ENCODE measurements at places on chromosomes 5 and 9.

DNA sequence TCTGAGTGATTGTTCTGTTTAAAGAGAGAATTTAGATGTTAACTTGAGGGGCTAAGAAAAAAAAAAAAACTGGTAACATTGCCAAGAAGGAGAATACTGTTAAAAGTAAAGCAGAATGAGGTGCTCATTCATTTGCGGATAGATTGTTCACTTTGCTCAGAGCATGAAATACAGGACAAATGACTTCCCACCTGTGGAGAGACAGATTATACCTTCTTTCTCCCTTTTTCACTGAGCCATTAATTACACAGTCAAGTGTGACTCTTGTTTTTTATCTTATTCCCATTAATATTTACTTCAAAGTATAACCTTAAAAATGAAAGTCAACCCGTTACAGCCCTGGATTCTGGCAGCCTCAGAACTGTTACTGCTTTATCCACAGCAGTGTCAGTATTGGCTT is 264.5 kb downstream of the TAF11L14 start:
- DNase-seq, result no peak

- DNase-seq, result no peak
Measured at GRCh38 chr9:2559192-2560152, 62.1 kb upstream of the VLDLR start.

GRCh38 chr9:128163523-128164306 is 3.6 kb downstream of the BBLN start:
- no peak for DNase-seq

DNA sequence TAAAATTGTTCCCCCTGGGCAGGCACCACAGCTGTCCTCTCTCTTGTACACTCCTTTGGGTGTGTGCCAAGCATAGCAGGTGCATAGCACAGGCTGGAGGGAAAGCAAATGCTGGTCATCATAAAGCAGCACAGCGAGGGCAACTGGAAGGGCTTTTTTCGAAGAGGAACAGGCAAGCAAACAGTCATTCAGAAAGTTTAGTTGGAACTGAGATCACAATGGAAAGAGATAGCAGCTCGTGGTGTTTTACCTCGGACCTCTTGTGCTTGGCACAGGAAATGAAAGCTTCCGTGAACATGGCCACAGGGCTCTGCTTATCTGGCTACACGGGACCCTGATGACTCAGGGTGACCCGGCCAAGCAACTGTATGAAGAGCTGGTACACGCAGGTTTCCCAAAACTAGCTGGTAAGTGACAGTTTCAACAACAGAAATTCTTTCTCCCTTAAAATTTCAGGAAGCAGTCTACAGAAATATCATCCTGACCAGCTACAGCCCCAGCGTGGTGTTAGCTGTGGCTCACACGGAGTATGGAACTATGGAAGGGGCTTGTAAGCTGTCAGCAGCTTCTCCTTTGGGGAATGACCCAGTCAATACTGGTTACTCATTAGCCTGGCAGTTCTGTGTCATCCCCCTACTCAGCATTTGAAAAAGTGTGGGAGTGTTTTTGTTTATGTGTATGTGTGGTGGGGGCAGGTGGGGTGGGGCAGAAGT is 48.1 kb downstream of the POC5 start:
- DNase-seq, result no peak

DNA sequence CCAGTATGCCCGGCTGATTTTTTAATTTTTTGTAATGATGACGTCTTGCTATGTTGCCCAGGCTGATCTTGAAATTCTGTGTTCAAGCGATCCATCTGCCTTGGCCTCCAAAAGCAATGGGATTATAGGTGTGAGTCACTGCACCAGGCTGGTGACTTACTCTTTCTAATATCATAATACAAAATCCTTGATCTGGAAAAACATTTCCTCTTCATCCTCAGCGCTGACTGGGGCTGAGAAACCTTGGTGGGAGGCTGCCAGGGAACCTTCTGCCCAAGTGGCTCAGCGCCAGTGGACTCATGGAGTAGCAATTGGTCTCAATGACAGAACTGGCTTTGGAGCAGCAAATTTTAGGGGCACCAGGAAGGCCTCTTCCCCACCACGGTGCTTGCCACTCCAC is 17.5 kb upstream of the SEMA4D start:
- DNase-seq, result no peak

GRCh38 chr9:89357331-89358197 is 39.3 kb downstream of the SECISBP2 start:
- no peak for DNase-seq

GRCh38 chr5:96875791-96876291 is 459 bp upstream of the ERAP2 start:
- DNase-seq, result no peak

- no peak for DNase-seq
Measured at GRCh38 chr5:156331181-156331580, 4.2 kb downstream of the SGCD start.

DNA sequence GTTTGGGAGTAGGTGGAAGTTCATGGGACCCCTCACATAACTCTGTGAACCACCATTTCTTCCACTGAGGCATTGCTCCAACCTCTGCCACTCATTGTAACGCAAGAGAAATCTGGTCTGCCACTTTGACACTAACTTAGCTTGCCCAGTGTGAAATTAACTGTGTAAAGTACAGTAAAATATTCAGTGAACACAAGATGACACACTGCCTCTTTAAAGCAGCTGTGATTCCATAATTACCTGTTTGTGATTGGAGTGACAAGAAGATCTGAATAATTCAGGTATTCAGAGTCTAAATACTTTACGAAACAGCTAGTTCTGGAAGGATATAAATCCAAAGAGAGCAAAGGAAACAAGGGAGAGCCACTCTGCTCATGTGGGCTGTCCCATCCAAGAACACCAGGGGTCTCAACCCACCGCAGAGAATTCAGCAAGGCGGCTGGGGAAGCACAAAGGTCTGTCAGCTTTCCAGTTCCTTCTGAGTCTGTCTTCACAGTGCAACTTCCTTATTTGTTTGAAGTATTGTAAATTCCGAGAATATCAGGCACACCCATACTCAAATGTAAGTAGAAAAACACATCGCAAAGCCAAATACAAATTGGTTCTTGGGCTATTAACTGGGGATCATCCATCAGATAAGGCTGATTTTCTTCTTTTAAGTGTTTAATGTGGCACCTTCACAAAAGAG is 86.9 kb downstream of the GNAQ start:
- DNase-seq, result no peak
